PC-3 (cell line): ENCODE measurements at places on chromosomes 3 and 15. TPM values are rescaled to one million over a fixed set of nuclear protein-coding genes. Genes with fewer than 3 reads are reported as not detected.
A peak's percentile ranks its signal among the peaks of the same experiment; 100 is the strongest.

DNA sequence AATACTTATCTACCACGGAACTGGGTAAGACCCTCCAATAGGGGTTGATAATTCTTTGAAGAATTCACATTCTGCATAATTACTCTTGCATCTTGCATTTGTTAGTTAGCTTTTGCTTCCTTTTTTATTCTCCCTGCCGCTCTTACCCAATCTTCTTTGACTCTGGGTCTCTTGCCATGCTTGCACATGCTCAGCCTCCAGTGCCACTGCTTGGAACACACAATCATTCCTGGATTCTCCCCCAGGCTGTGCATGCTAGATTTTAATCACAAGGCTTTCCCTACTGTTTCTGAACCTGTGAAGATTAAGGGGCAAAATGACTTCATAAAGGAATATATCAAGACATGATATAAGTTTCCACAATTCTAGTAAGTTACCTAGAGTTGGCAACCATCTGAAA, 133.1 kb downstream of the IL1RAP start:
- DNase-seq, result no peak

GRCh38 chr3:150761831-150762661, 923 bp downstream of the SIAH2 start:
- DNase-seq, result peak; percentile 64

GRCh38 chr3:110494728-110495127, 576.9 kb upstream of the NECTIN3 start:
- no peak for DNase-seq

GRCh38 chr3:144737281-144737680, 765.7 kb downstream of the DIPK2A start:
- no peak for DNase-seq

DNA sequence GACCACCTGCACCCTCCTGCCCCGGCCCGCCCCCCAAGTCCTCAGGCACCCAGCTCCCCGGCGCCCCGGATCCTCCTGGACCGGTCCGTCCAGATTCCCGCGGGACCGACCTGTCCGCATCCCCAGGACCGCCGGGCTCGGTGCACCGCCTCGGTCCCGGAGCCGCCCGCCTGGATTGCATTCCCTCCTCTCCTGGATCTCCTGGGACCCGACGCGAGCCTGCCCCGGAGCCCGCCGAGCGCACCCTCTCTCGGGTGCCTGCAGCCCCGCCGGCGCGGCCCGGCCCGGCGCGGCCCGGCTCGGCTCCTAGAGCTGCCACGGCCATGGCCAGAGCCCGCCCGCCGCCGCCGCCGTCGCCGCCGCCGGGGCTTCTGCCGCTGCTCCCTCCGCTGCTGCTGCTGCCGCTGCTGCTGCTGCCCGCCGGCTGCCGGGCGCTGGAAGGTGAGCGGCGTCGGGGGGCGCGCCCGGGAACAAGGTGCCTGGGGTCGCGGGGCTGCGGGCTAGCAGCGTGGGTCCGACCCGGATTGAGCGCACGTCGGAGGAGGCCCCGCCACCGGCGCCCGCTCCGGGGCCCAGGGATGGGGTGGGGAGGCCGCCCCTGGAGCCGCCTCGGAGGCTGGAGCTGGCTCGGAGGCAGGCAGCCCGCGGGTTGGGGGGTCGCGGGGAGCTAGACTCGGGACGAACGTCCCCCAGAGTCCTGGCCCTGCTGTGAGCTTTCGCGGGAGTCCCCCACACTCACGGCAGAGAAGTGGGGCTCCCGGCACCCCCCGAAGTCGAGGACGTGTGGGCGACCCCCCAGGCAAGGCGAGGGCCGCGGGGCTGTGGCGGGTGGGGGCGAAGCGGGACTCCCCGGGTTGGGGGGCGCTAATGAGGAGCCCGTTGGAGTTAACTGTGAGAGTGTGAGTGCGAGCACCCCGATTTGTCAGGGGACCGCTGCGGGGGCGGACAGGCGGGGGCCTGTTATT, 610 bp downstream of the EPHB3 start:
- peak; percentile 21 for DNase-seq

Gene ACAP2
- total RNA-seq, result 27.0 and 33.5 TPM in 2 replicates

Gene CRBN
- 29.3 and 31.2 TPM in 2 replicates for total RNA-seq
